ENCODE measurements at places on chromosomes 11 and 22.

- DNase-seq: no peak
Measured at GRCh38 chr22:39109361-39109760, 12.3 kb downstream of the APOBEC3H start.

GRCh38 chr11:955154-956063 is 29.7 kb downstream of the AP2A2 start:
- no peak for DNase-seq

- peak; percentile 97 for DNase-seq
Measured at GRCh38 chr11:8871171-8871775, 39.7 kb upstream of the AKIP1 start.

- no peak for DNase-seq
Measured at GRCh38 chr11:17637901-17638300, 81.5 kb upstream of the MYOD1 start.

- DNase-seq: no peak
Measured at GRCh38 chr11:68470304-68470811, 9.8 kb downstream of the PPP6R3 start.

- peak; percentile 64 for DNase-seq
Measured at GRCh38 chr11:131025020-131025419, 108.7 kb upstream of the SNX19 start.

- no peak for DNase-seq
Measured at GRCh38 chr22:50608996-50609395, 8.4 kb downstream of the MAPK8IP2 start.

- no peak for DNase-seq
Measured at GRCh38 chr22:16824716-16825687, at the start of gene XKR3. Gene XKR3 (minus strand): TSS chr22:16825411. CDS start chr22:16808073, 17,338 bp downstream.

- DNase-seq: no peak
Measured at GRCh38 chr11:83711106-83711527, 424.9 kb upstream of the CCDC90B start.

DNA sequence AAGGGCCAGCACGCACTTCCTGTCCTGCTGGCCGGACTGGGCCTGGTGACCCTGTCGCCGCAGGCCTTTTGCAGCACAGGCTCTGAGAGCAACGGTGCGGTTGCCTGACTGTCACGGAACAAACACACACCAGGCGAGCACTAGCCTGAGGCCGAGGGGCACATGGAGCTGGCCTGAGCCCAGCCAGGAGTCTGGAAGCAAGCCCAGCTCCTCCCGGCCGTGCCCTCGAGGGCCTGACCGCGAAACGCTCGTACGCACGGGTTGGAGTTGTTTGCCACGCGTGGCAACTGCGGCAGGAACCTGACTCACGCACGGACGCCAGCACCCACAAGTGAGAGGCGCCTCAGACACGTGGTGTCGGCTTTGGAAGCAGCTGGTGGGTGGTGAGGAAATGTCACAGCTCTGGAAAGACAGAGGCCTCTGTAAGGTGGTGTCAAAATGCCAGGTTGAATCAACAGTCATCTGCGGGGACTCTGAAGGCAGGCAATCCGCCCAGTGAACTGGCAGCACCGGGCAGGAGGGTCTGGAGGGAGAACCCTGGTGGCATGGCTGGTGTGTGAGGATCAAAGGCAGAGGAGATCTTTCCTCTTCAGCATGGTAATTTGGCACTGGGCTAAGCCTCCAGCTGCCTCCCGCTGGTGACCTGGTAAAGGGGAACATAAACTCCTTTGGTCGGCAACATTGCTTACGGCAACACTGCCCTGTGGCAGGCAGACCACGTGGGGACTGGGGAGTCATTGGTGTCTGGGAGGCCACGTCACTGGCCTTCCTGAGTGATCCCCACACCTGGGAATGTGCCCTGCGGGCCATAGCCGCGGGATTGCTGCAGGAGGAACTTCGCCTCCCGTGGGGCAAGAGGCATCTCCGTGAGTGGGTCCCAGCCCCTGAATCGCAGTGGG is 15.3 kb upstream of the IL17REL start:
- DNase-seq: no peak

DNA sequence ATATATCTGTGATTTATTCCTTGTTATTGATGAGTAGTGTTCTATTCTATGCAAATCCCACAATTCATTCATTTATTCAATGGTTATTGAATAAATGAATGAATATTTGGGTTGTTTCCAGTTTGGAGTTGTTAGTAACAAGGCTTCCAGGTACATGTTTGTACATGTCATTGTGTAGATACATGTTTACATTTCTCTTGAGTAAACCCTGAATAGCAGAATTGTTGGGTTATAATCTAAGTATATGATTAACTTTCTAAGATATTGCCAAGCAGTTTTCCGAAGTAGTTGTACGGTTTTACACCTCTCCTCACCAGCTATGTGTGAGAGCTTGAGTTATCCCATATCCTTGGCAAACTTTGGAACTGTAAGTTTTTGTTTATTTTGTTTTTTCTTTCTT is 18.5 kb upstream of the OR8G1 start:
- no peak for DNase-seq

DNA sequence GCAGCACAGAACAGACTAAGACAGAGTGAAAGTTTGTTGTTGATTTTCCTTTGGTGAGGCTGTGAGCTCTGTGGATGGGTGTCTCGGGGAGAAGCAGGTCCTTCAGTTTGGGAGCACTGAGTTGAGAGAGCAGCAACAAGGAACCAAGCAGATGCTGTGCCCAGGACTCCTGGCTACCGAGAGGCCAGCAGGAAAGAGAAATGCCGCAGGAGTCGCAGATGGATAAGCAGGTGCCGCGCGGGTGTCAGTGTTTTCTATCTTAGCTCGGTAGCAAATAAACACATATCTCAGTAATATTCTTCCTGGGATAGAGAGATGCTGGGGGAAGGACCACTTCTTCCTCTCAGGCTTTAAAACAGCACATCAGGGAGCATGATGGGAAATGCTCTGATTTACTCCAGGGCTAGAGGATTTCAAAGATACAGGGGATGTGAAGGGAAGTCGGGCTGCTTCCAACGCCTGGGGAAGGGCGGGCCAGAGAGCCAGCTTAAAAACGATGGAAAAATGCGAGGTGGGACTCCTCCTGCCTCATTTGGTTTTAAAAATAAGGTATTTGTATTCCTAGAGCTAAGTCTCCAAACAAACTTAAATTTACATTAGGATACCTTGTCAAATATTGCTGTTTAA is 470.7 kb upstream of the B3GAT1 start:
- no peak for DNase-seq

DNA sequence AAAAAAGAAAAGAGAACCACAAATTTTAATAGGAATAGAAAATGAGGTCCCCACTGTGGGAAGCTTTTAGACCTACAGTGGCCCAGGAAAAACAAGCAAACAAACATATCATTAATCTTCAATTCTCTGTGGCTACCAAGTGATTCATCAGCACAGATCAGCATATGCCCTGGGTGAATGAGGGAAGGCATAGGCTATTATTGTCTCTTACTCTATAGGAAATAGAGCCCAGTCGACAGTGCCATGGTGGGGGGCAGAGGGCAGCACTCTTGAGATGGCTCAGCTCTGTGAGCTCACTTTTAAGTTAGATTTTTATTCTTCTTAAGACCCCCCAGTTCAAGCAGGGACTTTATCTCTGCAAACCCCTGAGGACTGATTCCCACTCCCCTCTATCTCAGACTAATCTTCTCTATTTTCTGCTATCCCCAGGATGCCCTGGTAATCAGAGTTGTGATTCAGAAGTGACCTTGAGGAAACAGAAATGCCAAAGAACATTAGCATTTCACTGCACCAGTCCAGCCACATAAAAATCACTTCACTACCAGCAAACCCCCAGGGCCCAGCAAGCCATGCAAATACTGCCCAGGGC is 9.5 kb upstream of the FEZ1 start:
- DNase-seq: no peak

DNA sequence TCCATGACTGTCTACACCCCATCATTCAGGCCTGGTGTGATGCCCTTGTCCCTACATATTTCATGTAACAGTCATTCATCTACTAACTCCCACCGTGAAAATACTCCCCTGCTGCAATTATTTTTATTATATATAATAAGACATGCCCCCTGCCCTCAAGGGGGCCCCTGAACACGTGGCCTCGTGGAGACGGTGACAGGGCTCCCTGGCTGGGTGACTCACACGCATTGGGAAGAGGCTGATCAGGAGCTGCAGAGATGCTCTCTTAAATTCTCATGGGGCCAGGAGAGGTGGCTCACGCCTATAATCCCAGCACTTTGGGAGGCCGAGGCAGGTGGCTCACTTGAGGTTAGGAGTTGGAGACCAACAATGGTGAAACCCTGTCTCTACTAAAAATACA is 88.6 kb downstream of the ST3GAL4 start:
- DNase-seq: peak; percentile 14

All from fibroblast of upper back skin (primary cell).